ENCODE measurements at places on chromosomes 12 and 14.

GRCh38 chr14:99744199-99744872 is 48.9 kb upstream of the EML1 start:
- no peak for DNase-seq

GRCh38 chr14:47264842-47265241 is 410.6 kb downstream of the MDGA2 start:
- no peak for DNase-seq

DNA sequence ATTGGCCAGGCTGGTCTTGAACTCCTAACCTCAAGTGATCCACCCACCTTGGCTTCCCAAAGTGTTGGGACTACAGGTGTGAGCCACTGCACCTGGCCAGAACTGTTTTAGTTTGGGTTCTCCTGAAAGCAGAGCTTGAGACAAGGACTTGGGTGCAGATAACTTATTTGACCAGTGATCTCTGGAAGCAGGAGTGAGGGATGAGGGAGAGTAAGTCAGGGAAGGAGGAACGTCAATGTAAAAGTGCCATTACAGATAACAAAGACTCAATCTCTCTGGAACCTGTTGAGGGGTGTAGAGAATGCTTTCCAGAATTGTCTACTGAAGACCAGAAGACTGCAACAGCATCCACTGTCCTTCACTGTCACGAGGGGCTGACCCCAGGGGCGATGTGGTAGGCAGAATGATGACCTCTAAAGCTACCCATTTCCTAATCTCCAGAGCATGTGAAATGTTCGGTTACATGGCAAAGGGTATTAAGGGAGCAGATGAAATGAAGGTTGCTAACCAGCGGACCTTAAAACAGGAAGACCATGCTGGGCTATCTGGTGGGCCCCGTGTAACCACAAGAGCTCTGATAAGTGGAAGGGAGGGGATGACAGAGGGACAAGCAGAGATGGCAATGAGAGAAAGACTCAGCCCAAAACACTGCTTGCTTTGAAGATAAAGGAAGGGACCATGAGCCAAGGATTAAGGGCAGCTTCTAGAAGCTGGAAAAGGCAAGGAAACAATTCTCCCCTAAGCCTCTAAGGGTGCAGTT is 207.8 kb downstream of the RBM19 start:
- no peak for DNase-seq

- DNase-seq: no peak
These were observed 47.4 kb downstream of the CALM1 start for GRCh38 chr14:90444077-90444696.

DNA sequence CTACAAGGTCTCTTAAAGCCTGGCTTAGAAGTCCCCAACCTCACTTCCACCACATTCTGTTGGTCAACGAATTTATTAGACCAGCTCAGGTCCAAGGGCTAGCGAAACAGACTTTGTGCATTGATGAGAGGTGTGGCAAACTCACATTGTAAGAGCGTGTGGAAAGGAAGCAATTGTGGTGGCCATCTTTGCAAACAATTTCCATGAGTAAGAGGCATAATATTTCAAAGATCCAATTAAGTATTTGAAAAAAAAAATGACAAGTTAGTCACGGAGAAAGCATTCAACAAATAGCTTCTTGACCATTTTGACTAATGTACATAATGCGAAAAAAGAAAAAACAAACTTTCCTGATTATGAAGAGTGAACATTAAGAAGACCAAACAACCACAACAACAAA is 7.4 kb downstream of the NR1H4 start:
- no peak for DNase-seq

- DNase-seq: no peak
These were observed 58.8 kb downstream of the OTX2 start for GRCh38 chr14:56751471-56751870.

- no peak for DNase-seq
These were observed 356.4 kb upstream of the PRICKLE1 start for GRCh38 chr12:42945927-42946326.

DNA sequence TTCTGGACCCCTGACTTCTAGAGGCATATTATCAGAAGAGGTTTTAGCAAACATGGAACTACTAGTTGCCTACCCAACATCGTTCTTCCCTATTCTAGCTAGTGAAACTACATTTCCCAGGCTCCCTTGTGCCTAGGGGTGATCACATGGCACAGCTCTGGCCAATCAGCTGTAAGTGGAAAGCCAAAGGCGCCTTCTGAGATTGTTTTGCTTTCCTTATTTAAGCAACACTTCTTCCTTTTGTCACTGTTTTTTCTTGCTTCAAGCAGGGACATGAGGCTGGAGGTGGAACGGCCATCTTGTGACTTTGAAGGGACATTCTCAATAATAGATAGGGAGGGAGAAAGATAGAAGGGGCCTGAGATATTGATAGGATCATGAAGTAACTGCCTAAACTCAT is 136.7 kb downstream of the ZNF664 start:
- peak; percentile 57 for DNase-seq

- DNase-seq: no peak
These were observed 142.3 kb downstream of the ADGRD1 start for GRCh38 chr12:131095826-131096680.

DNA sequence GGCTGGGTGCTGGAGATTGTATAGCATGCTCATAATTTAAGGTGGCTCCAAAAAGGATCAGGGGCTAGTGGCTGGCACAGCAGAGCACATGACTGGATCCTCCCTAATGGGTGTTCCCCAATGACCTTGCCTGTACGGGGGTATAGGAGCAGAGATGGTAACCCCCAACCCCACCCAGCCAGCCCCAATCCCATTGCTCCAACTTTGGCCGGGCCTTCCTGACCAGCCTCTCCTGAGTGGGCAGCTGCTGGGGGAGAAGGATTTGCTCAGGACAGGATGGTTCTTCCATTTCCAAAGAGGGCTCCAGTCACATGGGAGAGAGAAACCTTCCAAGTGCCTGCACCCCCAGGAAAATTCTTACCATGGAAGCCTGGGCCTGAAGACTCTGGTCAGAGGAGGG is 15.3 kb upstream of the NR4A1 start:
- DNase-seq: no peak

DNA sequence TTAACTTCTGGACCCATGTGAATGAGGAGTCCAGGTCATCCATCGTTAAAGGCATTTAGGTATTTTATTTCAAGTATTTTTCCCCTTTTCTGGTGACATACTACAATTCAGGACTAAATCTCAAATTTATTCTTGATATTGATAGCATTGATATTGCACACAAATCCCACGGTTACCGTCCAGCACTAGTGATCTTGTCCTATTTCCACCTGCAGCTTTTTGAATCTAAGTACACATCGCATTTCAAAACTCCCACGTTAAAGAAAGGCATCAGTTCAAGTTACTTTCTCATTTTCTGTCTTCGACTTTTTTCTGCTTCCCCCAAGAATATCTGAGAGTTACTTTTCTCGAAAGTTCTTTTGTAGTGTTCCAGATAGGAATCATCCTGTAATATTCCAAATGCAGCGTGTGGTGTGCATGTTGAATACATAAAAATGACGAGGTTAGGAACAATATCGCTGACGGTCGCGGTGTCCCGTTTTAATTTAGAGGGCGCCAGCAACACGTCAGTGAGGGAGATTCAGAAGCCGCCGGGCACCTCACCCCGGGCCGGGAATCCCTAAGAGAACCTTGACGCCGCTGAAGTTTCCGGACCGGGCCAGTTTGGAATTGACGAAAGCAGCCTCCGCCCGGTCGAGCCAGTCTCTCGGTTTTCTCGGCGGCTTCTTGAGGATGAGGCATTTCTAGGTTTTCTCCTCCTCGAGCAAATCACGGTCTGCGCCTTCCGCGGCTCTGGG is 569 bp upstream of the RGS6 start:
- DNase-seq: peak; percentile 16

DNA sequence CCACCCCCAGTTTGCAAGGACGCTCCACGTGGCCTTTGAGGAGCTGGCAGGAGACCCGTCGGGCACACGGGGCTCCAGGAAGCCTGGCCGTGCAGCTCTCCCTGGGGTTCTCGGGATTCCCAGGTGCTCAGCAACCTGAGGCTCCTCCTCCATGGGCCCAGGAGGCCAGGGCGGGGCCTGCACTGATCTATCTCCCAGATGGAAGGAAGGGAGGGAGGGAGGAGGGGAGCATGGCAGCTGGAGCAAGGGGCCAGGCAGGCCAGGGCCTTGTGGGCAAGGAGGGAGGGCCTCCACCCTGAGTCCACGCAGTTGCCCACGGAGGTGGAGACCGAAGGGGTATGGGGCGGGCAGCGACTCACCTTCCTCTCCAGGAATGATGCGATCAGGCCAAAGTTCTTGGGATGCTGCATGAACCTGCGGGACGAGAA is 127.3 kb downstream of the RFLNA start:
- no peak for DNase-seq

DNA sequence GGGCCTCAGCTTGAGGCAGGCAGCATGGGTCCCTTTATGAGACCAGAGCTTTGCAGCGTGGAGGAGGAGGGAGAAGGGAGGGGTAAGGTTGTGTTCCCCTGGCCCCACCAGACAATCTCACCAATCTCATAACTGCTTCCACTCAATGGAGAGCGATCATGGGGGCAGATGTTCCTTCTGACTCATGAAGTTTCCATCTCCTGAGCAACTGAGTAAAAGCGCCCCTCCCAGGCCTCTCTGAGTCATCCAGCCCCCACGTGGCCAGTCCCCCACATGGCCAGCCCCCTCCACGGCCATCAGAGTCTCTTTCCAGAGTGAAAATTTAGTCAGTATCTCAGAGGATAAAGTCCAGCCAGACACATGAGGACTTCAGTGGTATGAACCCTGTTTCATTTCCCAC is 39.2 kb upstream of the PLXNC1 start:
- DNase-seq: no peak

DNA sequence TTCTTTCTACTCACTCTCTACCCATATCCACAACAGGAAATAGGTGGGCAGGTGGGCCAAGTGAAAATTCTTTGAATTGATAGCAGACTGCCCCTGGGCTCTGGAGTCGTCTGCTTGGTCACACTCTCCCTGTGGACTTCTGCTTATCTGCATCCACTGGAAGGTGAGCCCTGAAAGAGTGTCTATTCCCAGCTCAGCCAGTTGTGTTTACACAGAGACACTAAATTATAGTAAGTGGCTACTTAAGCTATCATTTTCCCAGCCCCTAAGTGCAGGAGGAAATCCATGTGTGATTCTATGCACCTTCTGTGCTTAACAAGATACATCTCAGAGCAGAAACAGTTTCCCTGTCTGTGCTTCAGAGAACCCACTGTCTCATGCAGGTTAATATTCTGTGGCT is 338.4 kb downstream of the FUT8 start:
- no peak for DNase-seq

DNA sequence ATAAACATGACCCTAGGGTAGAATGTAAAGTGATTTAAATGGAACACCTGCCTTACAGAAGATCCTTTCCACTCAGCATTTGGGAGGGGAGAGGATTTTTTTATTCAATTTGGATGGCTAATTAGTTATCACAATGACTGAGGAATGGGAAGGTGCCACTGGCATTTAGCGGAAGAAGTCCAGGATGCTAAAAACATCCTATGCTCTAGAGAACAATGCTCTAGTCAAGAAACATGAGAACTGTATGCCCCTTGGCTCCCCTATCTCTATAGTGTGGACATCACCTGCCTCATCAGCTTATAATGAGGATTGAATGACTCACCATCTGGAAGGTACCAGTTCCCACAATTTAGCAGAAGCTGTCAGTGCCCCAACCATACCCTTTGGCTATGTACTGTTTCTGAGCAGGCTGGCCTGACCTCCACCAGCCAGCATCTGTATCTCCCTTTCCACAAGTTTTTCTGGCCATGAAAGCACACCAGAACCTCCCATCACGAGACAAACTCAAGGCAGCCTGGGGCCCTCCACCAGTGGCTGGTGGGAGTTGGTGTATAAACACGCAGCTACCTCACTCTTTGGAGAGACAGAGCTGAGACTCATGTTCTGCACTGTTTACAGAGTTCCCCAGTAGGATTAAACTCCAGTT is 109.7 kb upstream of the VASH1 start:
- DNase-seq: peak; percentile 11

- no peak for DNase-seq
These were observed 67.2 kb downstream of the WDR20 start for GRCh38 chr14:102206918-102207317.

DNA sequence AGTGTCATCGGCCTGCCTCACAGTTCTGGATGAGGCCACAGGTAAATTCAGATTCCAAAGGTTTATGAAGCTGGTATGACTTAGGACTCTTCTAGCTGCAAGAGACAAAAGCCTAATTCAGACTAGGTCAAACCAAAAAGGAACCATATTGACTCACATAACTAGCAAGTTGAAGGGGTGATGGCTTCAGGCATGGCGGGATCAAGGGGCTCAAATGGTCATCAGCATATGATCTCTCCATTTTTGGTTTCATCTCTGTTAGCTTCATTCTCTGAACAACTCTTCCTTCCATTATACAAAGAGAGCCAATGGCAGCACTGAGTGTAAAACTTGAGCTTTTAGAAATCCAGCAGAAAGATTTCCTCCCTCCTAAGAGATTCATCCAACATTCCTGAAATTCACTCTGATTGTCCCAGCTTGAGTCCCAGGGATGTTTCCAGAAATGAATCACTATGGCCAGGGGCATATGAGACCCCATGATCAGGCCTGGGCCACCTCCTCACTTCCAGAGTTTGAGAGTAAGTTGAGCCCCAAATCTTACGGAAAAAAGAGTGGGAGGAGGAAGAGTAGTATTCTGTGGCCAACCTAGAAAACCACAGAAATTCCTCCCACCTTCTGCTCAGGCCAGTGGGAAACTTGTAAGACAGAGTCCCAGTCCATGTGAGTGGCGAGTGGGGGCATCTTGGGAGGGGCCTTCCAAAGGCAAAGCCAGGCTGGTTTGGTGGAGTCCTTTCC is 2.0 kb upstream of the MAP1LC3B2 start:
- DNase-seq: no peak

- no peak for DNase-seq
These were observed 199.8 kb upstream of the PDZRN4 start for GRCh38 chr12:40988355-40988754.

- peak; percentile 77 for DNase-seq
These were observed 35.2 kb upstream of the DLK1 start for GRCh38 chr14:100691395-100692056.

GRCh38 chr14:25537846-25538455 is 488.0 kb upstream of the STXBP6 start:
- peak; percentile 26 for DNase-seq

DNA sequence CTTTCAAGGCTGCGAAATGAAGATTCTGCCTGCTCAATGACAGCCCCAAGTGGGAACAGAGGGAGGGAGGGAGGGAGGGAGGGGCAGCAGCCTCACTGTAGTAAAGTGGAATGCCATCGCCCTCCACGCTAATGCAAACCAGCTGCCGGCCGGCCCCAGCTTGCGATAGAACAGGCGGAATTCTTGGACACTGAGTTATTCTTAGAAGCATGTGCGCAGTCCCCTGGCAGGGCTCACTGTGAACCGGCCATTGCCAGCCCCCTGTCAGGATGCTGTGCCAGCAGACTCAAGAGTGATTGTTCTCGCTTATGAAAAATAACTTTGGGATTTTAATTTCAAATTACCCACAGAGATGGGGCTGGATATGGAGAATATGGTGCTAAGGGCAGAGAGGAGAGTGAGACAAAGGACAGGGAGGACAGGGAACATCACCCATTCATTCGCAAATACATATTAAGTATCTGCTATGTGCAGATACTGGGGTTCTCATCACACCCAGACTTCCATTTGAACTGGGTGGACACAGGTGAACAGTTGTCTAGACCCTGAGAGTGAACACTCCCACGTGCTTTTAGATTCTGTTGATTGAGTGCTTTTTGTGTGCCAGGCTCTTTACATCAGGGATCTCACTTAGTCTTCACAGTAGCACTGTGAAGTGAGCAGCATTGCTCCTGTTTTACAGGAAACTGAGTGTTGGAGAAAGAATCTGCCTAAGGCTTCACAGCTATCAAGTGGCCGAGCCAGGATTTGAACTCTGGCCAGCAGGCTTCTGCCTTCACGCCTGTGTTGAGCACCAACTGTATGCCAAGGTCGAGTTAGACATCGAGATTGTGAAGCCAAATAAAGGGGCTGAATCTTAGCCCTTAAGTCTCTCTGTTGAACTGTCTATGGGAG is 192.9 kb downstream of the C12orf75 start:
- peak; percentile 73 for DNase-seq

GRCh38 chr14:75803765-75804164 is 142.7 kb downstream of the TTLL5 start:
- DNase-seq: no peak

All from SK-N-SH (cell line).